ENCODE measurements at places on chromosomes 13 and 19.

GRCh38 chr19:30173593-30174356 lies 198.4 kb upstream of the ZNF536 start:
- DNase-seq: no peak

- no peak for DNase-seq
Observed at GRCh38 chr19:35498984-35499527, 8.8 kb upstream of the KRTDAP start.

DNA sequence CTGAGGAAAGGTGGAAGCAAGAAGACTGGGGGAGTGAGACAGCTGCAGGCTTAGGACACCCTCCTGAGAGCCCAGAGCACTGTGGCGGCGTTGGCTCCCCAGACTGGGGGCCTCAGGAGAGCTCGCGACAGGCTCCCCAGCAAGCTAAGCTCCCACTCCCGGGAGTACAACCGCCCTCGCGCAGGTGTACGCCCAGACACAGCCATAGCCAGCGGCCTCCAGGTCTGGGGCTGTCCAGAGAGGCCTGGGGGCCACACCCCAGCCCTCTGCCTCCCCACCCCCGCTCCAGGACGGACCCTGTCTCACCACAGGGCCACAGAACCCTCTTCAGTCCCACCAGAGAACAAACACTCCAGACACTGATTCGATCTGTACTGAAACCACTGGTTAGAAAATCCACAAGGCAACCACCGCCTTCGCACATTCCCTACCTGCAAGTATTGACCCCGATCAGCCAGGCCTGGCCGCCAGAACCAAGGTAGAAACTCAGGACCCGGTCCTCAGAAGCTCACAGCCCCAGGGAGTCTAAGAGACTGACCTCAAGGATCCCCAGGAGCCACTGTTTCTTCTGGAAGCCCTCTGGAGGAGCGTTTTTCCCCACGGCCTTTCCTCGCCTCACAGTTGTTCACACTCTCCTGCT lies 16.3 kb downstream of the ZIC5 start:
- no peak for DNase-seq

- no peak for DNase-seq
Observed at GRCh38 chr13:60679928-60680694, 283.1 kb downstream of the TDRD3 start.

DNA sequence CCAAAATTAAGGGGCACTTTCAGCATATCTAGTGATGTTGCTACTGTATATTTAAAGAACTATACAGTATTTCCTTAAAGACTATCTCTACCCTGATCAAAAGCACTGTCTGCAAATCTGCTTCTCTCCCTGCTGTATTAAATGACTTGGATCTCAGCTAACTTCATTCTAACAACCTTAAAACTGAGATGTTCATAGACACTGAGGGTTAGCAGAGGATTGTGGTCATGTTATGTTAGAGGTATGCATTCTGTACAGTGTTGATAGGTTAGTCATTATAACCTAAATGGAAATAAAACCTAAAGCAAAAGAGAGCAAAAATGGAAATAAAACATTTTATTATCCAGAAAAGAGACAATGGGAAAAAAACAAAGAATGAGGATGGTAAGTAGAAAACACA lies 9.9 kb downstream of the GPR183 start:
- no peak for DNase-seq

- no peak for DNase-seq
Observed at GRCh38 chr19:38815059-38816001, 2.6 kb upstream of the LGALS4 start.

DNA sequence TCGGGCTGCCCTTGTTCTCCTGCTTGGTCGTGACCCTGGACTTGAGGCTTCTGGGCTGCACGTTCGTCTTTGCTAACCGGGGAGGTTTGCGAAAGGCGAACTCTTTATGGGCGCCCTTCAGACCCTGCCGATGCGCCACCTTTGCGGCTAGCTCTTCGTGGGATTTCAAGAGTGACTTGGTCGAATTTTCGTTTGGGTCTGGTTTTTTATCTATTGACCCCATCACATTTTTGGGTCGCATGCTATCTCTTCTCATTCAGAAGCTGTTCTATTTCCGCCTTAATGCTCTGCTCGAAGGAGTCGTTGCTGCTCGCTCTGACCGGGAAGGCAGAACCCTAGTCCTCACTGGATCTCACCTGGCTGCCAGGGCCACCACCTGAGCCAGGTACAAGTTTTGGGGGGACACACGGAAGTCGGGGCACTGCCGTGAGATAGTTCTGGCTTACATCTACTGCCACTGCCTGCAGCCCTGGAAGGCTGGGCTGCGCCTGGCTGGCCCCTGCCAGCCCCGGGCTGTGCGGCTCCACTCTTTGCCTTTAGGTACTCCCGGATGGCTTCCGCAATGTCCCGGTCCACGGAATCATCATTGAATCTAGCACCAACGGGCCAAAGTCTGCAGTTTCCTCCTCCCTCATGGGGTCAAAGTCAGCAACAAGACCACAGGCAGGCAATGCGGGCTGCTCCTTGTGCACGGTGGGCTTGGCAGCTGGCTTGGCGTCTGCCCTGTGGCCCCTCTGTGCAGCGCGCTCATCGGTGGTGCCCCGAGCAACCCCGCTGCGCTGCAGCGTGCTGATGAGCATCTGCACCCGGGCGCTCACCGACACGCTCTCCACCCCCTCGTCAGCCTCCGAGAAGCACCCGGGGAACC lies 16.2 kb downstream of the RB1 start:
- DNase-seq: no peak

DNA sequence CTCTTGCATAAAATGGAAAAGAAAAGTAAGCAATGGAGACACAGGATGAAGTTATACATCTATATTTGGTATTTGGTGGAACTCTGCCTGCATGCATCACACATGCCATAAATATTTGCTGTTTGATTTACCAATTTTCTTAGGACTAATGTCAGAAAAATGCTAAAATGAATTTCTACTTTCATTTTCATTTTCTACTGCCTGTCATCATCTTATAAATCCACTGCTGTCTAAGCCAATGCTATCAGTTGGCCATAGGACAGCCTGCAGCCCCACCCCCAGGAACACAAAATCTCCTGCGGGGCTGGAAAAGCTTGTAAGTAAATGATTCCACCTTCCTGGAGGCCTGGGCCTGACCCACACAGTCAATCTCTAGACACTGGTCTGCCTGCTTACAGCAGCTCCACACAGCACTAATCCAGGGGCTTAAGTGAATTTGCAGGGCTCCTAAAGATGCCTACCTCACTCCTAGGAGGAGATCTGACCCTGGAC lies 122.0 kb downstream of the ENOX1 start:
- DNase-seq: peak; percentile 2

- peak; percentile 88 for DNase-seq
Observed at GRCh38 chr19:36054733-36055686, at the start of gene WDR62. Gene WDR62 (plus strand): TSS chr19:36054897. CDS start chr19:36054972, 75 bp downstream.

DNA sequence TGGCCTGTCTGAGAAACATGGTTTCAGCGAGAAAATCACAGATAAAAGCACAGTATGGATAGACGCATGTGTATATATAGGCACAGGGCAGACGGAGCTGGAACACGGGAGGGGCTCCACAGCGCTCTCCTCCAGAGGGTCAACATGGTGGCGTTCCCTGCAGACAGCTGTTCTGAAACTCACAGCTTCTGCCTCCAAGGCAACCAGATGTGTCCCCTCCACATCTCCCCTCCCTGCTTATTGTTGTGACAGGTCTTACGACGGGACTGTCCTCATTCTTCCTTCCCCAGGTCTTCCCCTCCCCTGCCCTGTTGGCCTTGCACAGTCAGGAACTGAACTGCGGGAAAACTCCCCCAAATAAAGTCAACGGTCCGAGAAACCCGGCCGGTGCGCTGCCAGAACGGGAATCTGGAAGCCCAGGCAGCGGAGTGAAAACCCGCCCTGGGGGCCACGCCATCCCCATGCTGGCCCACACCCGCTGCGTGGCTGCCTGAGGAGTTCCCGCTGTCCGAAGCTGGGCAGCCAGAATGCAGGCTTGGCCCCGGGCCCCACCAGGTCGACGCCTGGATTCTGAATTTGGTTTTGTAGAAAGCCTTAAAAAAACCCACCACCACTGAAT lies 2.6 kb upstream of the TIMM13 start:
- DNase-seq: no peak

DNA sequence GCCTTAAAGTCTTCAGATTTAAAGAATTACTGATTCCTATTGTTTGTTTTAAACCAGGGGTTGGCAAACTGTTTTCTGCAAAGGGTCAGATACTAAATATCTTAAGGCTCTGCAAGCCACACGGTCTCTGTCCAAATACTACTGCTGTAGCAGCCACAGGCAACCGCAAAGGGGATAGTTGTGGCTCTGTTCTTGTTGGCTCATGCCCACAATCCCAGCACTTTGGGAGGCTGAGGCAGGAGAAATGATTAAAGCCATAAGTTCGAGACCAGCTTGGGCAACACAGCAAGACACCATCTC lies 22.4 kb downstream of the RANBP3 start:
- no peak for DNase-seq

GRCh38 chr13:97108530-97108900 lies 113.6 kb upstream of the MBNL2 start:
- no peak for DNase-seq

DNA sequence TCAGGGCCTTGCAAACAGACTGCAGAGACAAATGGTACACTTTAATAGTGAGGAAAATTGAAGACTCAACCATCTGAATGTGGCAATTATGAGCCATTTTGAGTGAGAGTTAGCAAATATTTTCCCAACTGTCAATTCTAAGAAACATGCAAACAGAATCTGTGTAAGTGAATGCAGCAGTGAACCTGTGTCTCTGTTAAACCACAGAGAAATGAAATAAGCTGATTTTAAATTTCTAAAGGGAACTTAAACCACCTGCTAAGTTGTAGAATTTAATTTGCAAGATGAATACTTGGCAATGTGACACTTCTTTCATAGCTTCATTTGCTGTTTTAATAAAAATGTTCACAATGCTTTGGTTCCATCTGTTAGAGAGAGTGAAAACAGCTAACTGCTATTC lies 42.0 kb upstream of the TDRD3 start:
- no peak for DNase-seq

DNA sequence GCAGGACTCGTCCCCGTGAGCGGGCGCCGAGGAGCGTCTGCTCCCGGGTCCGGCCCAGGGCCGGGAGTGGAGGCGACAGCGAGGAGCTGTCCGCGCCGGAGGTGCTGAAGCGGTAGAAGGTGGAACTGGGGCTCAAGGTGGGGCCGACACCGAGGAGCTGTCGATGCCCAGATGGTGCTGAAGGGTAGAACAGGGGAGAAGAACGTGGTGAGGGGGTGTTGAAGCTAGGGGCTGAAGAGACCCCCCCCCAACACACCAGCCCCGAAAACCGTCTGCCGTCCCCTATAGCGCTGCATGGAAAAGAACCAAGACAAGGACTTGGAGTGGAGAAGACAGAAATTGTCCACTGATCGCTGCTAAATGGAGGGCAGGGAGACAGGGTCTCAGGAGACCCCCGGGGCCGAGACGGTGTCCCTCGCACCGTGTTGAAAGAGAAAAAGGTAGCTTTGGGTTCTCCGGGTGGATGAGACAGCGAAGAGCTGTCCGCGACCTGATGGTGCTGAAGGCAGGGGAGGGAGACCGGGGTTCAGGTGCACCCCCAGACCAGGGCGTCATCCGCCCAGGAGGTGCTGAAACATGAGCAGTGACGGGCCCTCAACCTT lies 7.1 kb upstream of the PDE4C start:
- DNase-seq: peak; percentile 58

DNA sequence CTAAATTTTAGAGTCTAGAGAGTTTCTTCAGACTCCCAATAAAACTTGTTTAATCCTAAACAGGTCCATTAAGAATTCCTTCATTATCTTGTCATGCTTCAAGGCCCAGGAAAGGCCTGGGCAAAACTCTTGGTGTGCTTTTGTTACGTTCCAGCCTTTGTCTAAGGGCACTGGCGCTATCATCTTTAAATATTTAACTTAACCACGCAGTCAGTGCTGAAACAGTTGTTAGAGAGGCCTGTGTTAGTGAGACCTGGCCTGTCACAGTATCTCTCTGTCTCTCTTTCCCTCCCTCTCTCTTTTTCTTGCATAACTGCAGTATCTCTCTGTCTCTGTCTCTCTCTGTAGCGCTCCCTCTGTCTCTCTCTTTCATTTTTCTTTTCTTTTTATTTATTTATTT lies 8.2 kb upstream of the OR1M1 start:
- DNase-seq: no peak

DNA sequence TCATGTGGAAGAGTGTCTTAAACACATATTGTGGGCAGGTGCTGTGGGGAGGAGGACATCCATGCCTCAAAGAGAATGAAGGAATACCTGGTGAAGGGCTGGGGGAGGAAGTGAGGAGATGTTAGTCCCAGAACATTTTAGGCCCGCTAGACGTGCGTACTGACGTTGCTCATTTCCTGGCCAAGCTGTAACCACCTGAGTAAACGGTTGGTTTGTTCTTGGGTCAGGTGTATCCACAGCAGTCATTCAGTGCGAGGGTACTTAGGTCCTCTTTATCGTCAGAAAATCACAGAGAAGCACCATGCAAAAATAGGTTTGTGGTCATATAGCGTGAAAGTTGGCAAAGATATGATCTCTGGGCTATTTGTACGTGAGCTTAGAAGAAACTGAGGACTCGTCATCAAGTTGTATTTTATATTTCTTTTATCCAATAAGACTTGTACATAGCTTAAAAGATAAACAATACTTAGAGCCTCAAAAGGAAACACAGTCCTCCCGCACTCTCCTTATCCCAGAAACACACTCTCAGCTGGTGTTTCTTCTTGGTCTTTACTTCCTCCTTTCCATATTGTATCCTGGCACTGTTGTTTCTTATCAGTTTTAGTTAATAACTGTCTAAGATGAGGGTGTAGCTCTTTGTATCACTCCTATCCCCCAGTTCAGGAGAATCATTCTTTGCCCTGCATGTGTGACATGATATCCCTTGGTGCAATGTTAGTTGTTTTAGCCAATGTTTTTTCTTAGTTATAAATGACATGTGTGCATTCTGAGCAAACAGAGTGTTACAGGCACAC lies 52.0 kb downstream of the ARHGEF7 start:
- no peak for DNase-seq

- no peak for DNase-seq
Observed at GRCh38 chr13:31330236-31330635, 130.5 kb downstream of the B3GLCT start.

- no peak for DNase-seq
Observed at GRCh38 chr13:51526202-51526601, 58.1 kb upstream of the WDFY2 start.

DNA sequence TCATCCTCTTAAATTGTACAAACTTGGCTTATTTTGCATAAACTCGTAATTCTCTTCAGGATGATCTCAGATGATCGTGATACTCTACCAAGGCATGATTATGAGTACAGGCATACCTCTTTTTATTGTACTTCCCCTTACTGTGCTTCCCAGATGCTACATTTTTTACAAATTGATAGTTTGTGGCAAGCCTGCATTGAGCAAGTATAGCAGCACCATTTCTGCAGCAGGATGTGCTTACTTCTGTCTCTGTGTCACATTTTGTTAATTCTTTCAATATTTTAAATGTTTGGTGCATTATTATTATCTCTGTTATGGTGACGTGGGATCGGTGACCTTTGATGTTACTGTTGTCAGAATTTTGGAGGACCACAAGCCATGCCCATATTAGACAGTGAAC lies 752.3 kb downstream of the PCDH9 start:
- no peak for DNase-seq
